T47D (cell line): ENCODE measurements at places on chromosomes 2 and 18.
A peak's percentile ranks its signal among the peaks of the same experiment; 100 is the strongest.

DNA sequence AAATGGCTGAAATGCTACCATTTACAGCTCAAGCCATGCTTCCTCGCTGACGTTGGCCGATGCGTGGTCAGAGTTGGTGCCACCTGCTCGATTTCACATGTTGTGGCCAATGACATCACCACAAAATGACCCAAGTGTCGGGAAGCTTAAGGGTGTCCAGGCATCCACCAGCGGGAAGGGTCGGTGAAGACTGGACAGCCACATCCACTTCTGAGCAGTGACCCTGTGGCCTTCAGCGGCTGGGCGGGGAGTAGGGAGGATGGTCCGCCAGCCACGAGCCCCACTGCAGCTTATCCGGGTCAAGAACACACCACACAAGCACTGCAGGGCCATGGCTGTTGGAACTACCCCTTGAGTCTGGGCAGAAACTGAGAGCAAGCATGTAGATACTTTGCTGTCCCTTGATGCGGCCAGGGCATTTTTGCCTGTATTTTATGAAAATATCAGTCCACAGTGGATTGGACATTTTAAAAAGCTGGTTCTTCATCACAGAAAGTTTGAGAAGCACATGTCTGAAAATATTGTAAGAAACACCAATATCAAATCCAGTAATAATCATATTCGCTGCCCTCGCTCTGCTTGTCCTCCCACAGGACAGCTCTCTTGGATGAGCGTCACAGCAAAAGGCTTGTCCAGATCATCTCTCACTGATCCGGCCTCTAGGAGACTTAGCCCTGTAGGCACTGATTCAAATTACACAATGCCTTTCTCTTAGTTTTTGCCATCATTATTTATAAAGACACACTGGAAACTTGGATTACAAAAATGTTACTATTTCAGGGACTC lies 174.0 kb downstream of the TWIST2 start:
- DNase-seq, result no peak

DNA sequence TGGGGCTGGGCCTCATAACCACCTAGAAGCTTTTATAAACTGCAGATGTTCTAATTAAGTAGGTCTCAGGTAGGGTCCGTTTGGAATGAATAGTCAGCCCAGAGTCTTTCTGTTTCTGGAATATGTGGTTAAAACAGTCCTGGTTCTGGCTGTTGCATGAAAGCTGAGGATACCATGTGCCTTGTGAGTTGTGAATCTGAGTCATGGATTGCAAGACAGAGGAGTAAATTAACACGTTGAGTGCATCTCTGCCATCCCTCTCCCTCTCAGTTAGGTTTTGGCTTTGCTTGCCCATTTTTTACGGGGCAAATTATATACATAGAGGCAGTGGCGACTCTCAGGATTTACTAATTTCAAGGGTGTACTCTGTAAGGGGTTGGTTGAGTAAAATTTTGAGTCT lies 59.1 kb downstream of the NCK2 start:
- DNase-seq, result no peak

DNA sequence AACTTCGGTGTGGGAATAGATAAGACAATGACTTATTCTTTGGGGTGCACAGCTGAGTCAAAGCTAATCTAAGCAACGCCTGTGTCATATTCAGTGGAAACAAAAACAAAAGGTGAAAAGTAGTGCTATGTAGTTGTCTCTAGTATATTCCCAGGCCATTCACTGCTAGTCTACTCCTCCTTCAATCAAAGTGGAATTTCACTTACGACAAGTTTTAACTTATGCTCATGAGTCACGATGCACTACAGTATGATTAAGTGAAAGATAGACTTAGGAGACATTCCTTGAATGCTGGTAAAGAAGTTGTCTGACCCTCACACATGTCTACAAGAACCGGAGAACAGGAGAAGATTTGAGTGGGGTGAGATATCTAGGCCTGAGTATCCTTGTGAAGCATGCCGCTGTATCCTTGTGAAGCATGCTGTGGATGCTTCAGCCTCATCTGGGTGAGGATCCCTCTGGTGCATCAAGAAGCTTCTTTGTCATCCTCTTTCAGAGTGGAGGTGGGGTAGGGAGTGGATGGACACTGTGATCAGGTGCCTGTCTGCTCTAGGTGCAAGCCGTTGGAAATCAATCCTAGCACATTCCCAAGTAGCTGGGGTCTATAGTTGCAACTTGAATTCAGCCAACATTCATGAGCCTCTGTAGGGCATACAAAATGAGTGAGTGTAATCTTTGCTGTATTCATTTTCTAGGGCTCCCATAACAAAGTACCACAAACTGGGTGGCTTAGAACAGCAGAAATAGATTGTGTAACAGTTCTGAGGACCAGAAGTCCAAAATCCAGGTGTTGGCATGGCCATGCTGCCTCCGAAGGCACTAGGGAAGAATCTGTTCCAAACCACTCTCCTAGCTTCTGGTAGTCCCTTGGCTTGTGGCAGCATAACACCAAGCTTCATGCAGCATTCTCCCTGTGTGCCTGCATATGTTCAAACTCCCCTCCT lies 173.5 kb upstream of the FN1 start:
- DNase-seq, result no peak

DNA sequence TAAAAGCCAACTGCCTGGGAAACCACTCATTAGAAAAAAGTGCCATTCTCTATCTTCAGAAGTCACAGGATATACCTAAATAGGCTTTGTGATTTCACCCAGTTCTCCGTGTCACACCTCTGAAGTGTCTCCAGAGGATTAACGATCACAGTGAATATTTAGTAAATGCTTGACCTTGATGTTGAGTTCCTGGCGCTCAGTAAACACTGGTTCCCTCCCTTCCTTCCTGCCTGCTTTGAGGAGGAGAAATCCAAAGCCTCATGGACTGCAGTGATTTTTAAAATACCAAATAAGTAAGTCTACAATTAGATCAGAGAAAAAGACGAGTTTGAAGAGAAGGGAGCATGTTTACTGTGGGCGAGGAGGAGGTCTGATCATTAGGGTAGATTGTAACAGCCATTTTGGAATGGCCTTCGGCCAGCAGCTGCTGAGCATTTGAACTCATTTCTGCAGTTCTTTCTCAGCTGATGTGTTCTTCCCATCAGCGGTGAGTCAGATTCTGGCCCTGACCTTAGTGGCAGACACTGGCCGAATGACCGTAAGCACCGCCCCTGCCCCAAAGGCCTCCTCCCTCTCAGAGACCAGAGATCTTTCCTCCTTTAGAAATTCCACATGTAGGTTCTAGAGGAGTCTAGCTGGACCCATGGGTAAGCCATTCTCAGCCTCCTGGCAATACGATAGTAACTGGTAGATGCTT lies 62.1 kb upstream of the SLC16A14 start:
- DNase-seq, result no peak

DNA sequence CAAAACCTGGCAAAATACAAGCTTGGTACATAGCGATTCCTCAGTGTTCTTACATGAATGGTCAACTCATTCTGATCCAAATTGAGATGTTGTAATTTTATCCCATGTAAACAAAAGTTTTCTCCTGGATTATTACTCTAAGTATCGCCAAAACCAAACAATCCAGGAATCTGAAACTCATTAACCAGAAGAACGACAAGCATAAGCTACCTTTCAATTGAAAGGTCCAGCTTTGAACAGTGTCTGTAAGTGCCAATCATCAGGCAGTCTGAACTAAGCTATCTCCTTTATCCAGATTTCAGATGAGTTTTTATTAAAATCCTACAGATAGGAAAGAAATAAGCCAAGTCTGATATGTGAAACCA lies 2.4 kb downstream of the MEX3C start:
- DNase-seq, result no peak

GRCh38 chr2:10047616-10048500 lies 4.5 kb downstream of the KLF11 start:
- no peak for DNase-seq

GRCh38 chr2:219002395-219003266 lies 9.4 kb upstream of the CRYBA2 start:
- DNase-seq, result peak; percentile 84

- no peak for DNase-seq
Measured at GRCh38 chr2:95297639-95298395, 670 bp downstream of the KCNIP3 start.

- DNase-seq, result peak; percentile 38
Measured at GRCh38 chr2:120224735-120225548, 1.7 kb upstream of the TMEM185B start.

DNA sequence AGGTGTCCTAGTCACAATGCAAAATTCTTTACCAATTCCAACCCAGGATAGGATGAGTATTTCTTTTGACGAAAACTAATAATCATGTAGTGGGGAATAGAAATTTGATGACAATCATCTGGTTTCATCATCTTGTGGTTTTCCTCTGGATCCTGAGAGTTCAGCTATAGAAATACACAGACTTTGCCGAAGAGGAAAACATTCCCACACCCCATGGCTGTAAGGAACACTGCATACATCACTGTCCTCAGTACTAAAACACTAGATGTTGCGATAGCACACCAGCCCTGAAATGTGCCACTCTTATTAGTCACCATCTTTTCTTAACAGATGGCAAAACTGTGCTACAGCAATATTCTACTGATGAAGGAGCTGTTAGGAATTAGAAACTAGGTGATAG lies 29.4 kb downstream of the CERKL start:
- no peak for DNase-seq

GRCh38 chr2:9286554-9287399 lies 80.2 kb downstream of the ASAP2 start:
- no peak for DNase-seq

DNA sequence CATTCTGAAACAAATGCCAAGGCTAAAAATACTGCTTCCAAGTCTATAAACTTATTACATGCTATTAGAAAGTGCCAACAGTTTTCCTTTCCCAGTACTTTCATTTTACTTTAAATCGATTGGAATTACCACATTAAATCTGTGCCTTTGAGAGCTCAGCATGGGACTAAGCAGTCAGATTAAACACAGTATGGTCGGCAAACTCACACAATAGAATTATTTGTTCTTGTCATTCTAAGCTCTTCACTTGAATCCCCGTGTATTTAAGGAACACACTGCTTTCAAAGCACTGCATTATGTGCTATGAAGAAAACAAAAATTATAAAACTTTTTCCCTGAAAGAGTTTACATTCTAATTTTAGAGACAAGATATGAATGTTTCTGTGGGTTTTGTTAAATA lies 444.4 kb upstream of the SLC39A10 start:
- DNase-seq, result no peak

DNA sequence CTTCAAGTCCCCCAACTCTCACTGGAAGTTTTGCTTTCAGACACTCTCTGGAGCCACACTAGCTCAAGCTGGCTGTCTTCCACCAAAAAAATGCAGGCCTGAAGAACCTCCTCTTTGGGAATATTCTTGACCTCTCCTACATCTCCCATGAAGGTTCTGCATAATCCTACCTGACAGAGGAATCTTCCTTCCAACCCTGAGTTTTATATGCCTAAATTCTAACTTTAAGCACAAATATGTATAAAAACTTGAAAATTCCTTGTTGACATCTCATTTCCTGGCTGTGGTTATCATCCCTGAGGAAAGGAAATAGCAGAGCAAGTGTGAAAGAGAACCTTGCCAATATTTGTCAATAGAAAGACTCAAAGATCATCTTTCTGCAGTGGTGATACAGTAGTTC lies 249.0 kb downstream of the LPIN1 start:
- DNase-seq, result no peak

DNA sequence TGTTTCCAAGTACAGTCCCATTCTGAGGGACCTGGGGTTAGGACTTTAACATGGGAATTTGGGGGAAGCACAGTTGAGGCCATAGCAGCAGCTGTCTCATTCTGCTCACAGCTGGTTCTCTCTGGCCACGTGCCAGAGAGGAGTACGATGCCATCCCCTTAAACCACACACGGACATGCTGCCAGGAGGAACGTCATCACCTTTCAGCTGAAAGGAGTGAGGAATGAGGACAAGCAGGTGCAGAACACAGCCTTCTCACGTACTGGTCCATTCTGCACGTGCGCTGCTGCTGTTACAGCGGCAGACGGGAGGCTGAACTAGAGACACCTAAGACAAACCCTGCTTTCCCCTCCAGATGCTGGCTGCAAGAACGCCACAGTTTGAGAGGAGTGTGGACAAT lies 33.5 kb downstream of the ODC1 start:
- DNase-seq, result no peak

DNA sequence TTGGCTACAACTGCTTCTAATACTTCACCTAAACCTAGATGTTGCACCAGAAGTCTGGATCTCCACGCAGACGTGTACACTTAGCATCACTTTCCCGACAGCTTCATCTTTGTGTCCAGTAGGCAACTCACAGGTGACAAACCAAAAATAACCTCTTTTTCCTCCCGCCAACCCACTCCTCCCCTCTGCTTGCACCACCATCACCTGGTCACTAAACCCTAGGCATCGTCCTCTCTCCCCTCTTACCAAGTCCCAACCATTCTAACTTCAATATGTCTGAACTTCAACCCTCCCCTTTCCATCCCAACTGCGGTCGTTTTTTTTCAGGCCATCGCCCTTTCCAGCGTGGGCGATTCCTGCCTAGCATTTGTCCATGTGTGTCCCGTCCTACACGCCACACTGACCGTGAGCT lies 413 bp upstream of the CHMP3 start:
- no peak for DNase-seq

- DNase-seq, result no peak
Measured at GRCh38 chr2:162244541-162245031, 1.3 kb upstream of the FAP start.

DNA sequence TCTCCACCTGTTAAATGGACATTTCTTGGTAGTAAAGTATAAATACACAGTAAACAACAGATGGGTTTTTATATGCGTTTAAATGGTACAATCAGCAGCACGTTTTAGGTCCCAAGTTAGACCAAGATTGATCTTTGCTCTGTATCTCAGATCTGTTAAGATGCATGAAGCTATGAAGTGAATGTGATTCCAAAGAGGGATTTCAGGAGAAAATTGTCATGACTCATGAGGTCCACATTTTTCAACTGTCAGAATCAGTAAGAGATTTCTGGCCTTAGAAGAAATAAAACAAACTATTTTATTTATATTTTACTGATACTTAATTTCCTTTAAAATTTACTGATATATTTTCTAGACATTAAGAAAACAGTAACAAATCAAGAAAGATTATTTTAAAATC lies 142.7 kb downstream of the EML6 start:
- no peak for DNase-seq

GRCh38 chr2:233544200-233544610 lies 22.4 kb downstream of the USP40 start:
- no peak for DNase-seq

- DNase-seq, result peak; percentile 20
Measured at GRCh38 chr2:222561817-222562645, 93.9 kb downstream of the FARSB start.

GRCh38 chr2:21372654-21373053 lies 248.9 kb downstream of the TDRD15 start:
- DNase-seq, result no peak
